ENCODE measurements at places on chromosomes 7 and 10.
A peak's percentile ranks its signal among the peaks of the same experiment; 100 is the strongest.

GRCh38 chr7:50856806-50857205 is 74.1 kb upstream of the GRB10 start:
- DNase-seq, result no peak

DNA sequence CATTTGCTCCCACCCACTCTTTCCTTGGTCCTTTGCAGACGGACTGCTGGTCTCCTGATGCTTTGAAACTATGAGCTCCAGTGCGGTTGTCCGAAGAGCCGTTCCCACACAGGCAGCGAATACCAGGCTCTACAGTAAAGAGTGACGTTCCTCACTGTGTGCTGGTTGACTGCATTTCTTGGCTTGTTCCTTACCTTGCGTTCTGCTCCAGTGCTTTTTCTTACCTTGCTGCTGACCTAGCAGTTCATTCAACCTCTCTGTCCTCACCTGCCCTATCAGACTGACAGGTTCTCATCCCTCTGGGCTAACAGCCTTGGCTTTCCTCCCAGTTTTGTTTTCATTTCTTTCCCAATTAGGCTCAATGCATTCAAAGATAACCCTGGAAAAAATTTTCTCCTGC is 214.8 kb downstream of the TMEM178B start:
- DNase-seq, result no peak

DNA sequence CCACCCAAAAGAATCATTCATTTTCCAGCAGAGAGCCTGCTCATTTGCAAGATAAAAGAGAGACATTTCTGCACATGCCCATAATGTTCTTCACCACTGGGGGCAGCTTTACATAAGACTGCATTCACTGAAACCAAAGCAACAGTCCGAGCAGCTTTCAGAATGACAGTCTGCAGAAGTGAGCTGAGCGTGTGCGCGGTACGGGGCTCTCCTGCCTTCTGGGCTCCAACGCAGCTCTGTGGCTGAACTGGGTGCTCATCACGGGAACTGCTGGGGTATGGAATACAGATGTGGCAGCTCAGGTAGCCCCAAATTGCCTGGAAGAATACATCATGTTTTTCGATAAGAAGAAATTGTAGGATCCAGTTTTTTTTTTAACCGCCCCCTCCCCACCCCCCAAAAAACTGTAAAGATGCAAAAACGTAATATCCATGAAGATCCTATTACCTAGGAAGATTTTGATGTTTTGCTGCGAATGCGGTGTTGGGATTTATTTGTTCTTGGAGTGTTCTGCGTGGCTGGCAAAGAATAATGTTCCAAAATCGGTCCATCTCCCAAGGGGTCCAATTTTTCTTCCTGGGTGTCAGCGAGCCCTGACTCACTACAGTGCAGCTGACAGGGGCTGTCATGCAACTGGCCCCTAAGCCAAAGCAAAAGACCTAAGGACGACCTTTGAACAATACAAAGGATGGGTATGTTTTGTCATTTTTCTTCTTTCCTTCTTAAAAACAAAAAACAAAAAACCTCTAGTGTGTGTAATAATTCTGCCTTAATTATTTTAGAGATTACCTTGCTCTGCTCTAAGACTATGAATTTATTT is at the start of gene LRRTM3:
TSS of gene LRRTM3 (plus strand) at position 141 of the 820 bp plus-strand sequence.
- no peak for DNase-seq

DNA sequence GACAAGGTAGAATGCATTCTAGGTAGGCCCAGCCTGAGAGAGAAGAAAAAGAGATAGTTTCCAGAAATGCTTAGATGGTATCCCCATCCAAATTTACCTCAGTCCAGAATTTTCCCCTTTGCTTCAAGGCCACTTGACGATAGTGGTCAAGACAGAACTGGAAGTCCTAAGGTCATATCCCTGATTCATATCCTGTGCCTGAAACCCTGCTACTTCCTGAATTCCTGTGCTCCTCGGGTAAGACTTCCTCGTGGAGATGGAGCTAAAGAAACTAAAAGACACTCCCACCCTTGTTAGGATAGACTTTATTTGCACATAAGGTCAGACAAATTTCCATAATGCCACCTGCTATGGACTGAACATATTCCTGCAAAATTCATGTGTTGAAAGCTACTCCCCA is 175.9 kb downstream of the EVX1 start:
- no peak for DNase-seq

GRCh38 chr10:119754936-119755335 is 29.1 kb downstream of the INPP5F start:
- DNase-seq, result no peak

DNA sequence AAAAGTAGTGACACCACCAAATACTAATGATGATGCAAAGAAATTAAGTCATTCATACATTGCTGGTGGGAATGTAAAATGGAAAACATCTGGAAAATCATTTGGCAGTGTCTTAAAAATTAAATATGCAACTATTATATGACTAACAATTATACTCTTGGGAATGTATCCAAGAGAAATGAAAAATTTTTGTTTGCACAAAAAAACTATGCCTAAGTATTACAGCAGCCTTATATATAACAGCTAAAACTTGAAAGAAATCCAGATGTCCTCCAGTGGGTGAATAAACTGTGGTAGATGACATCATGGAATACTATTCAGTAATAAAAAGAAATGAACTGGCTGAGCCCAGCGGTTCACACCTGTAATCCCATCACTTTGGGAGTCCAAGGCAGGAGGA is 132.0 kb downstream of the NEBL start:
- no peak for DNase-seq

- DNase-seq, result no peak
Observed at GRCh38 chr7:19061331-19061730, 56.1 kb downstream of the TWIST1 start.

DNA sequence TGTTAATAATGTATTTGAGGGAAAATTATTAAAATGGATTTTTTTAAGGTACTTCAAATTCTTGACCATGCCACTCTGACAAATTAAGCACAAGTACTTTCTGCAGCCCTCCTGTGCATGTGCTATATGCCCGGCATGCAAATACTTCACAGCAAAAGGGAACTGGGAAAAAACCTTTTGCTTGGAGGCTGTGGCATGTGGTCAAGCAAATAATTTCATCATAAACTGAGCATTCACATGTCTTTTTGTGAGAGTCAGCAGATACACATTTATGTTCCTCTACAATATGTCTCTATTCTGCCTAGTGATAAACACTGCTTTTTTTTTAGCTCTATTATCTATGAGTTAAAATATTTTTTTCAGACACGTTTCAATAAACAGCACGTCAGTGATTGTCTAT is 53.7 kb upstream of the SEMA3A start:
- DNase-seq, result no peak

GRCh38 chr7:150479023-150479716 is 28.7 kb downstream of the GIMAP8 start:
- DNase-seq, result no peak

DNA sequence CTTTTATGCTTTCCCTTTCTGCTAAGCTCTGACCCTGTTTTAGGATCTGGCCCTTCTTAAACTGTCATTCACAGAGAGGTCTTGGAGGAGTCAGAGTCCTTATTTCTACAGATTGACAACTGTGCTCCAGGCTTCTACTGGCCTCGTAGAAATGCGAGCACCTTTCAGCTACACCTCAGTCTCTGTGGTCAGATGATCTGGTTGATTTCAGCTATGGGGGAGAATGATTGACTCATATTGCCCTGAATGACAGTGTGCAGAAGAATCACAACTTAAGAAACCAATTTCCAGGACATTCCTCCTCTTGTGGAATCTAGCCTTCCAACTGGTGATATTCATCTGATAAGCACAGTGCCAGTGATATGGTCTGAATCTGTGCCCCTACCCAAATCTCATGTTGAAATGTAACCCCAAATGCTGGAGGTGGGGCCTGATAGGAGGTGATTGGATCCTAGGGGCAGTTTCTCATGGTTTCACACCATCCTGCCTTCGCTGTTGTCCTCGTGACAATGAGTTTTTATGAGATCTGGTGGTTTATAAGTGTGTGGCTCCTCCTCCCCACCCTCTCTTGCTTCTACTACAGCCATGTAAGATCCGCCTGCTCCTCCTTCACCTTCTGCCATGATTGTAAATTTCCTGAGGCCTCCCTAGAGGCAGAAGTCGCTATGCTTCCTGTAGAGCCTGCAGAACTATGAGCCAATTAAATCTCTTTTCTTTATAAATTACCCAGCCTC is 14.0 kb upstream of the CYP3A7 start:
- no peak for DNase-seq

GRCh38 chr7:22758576-22758975 is 31.6 kb downstream of the IL6 start:
- DNase-seq, result no peak

DNA sequence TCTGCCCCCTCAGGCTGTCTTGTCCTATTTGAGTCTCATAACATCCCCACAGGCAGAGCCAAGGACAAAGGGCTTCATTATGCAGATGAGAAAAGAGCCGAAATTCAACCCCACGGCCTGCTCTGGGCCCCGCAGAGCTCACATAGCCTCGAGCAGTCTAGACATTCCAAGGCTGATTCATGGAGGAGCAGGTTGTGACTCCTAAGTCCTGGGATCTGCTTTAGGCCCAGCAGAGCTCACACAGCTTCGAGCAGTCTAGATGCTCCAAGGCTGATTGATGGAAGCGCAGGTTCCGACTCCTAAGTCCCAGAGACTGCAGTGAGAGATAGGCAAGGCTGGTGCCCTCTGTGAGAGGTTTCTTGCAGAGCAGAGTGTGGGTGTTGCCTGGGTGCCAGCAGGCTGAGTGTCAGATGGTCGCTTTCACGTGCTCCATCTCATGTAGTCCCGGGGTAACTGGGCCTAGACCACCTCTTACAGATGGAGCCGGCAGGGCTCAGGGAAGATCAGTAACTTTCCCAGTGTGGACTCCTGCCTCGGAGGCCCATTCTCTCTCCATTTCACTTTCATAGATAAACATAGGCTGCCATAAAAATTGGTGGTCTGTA is 436.1 kb upstream of the FOXK1 start:
- DNase-seq, result no peak

- DNase-seq, result peak; percentile 84
Observed at GRCh38 chr10:110226543-110226925, 19.1 kb downstream of the MXI1 start.

GRCh38 chr7:13745530-13745929 is 243.9 kb downstream of the ETV1 start:
- DNase-seq, result no peak

GRCh38 chr7:105602325-105603305 is 21.3 kb upstream of the EFCAB10 start:
- no peak for DNase-seq
